Daoy (cell line): ENCODE measurements at places on chromosomes 12 and 14. TPM values are rescaled to one million over a fixed set of nuclear protein-coding genes. Genes with fewer than 3 reads are reported as not detected.
A peak's percentile ranks its signal among the peaks of the same experiment; 100 is the strongest.

GRCh38 chr14:96627811-96628775, 125.9 kb downstream of the PAPOLA start:
- DNase-seq: no peak

GRCh38 chr14:78508023-78508422, 337.9 kb downstream of the NRXN3 start:
- no peak for DNase-seq

DNA sequence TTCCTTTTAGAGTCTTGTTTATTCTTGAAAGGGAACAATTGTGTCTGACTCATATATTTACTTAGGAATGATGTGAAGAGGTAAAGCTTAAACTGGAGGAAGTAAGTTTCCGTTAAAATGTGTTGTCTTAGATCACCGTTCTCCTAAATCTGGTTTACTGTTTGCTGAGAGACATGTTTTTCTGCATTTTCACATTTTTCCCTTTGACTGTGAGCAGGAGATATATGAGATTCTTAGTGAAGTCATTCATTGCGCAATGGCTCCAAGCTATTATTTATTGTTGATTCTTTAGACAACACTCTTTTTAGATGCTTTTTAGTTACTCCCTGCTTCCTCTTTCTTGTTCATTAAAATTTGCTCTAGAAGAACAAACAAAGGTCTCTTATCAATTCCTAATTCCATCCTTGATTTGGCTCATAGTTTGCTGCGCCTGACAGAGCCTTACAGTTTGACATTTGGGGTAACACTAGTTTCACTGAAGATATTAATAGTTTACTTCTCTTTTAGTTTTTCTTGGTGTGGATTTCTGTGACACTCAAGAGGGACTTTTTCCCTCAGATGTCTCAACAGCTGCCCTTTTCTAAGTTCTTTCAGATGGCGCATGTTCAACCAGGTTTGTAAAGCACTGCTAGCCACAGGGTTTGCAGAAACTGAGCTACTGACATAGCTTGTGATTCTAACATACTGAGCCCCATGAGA, 11.4 kb downstream of the CLECL1 start:
- DNase-seq: no peak

GRCh38 chr12:89831310-89832095, 122.9 kb upstream of the ATP2B1 start:
- no peak for DNase-seq

DNA sequence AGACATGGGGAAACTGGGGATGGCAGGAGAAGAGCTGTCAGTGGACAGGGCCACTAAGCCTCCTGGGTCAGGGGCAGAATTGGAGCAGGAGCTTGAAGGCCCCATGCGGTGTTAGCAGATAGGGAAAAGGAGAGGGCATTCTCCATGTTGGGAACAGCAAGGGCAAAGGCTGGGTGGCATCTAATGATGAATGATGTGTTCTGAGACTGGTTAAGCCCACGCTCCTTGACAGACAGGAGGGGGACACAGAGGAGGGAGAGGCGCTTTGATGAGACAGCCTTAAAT, 63.0 kb downstream of the CLMN start:
- no peak for DNase-seq

DNA sequence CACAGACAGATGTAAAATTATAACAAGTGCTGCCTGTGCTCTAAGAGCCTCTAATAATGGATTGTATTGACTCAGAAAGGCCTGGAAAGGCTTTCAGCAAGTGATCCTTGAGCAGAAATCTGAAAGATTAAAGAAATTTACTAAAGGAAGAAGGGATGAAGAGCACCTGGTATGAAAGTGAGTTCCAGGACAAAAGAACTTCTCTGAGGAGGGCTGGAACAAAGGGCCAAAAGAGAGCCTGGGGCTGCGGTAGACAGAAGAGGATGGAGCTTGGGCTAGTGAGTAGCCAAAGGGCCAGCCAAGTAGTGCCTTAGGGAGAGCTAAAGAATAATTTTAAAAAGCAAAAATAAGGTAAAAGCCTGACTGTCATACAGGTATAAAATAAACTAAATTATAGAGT, 44.0 kb downstream of the BCAT1 start:
- no peak for DNase-seq

DNA sequence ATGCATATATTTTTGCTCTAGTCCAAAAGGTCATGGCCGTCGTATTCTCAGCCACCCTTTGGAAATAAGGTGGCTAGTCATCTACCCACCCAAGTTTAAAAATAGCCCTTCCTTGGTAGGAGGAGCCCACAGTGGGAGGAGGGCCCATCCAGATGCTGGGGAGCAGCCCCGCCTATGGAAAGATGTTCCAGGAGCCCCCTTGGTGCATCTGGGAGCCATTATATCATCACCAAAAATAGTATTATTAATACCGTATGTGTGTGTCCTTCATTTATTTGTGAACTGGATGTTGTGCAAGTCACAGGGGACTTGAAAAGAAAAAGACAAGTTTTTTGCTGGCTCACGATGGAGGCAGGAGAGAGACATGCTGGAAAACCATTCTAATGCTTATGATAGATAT, 34.0 kb downstream of the EMP1 start:
- no peak for DNase-seq

DNA sequence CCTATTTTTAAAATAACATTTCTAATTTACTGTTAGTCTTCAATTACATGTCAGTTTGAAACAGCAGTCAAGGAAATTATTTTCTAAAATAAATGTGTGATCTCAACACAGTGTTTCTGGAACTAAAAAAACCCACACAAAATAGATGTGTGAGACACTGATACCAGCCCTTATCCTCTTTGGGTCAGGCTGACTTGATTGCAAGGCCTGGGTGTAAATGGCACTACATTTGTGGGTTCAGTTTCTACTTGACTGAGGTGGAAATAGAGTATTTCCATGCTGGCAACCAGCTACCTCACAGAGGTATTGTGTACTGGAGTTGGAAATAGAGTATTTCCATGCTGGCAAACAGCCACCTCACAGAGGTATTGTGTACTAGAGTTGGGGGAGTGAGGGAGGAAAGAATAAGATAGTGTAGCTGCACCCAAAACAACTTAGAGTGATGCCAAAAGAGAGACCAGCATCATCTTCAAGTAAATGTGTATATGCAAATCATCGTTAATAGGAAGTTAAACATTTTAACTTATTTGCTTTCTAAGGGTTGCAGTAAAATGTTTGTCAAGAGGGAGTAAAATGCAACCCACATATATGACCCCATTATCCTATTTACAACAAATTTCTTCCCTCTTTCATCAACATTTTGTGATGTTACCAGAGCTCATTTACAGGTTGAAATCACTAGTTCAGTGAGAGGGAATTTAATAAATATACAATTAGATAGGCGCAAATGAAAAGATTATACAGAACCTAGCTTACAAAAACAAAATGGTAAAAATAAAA, 10.7 kb upstream of the LYZ start:
- no peak for DNase-seq

- DNase-seq: peak; percentile 95
Observed at GRCh38 chr14:103597623-103598377, 31.2 kb upstream of the KLC1 start.

GRCh38 chr14:102746634-102747438, 30.4 kb upstream of the TRAF3 start:
- no peak for DNase-seq

GRCh38 chr12:18323159-18323558, 61.8 kb downstream of the PIK3C2G start:
- DNase-seq: no peak

The SCNN1A gene
- 0.23 TPM in 1 of 2 replicates, not detected in the other for total RNA-seq

The PZP gene
- not detected in 2 replicates for total RNA-seq
